ENCODE measurements at places on chromosomes 2 and 18.

DNA sequence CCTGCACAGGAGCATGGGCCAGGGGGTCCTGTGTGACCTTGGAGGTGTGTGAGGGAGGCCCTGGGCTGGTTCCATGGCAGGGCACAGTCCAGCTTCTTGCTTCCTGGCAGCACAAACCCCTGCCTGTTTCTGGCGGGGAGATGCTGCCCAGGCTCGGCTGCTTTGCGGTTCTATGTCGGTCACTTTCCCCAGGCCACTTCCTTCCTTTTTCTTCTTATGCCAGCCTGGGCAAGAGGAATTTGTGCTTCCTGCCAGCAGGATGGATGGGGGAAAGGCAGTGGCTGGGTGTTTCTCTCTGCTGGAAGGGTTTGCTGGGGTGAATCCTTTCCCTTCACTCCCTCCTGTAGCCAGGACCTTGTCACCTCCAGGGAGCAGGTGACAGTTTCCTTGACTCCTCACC lies 24.3 kb downstream of the ASAP2 start:
- DNase-seq, result no peak

DNA sequence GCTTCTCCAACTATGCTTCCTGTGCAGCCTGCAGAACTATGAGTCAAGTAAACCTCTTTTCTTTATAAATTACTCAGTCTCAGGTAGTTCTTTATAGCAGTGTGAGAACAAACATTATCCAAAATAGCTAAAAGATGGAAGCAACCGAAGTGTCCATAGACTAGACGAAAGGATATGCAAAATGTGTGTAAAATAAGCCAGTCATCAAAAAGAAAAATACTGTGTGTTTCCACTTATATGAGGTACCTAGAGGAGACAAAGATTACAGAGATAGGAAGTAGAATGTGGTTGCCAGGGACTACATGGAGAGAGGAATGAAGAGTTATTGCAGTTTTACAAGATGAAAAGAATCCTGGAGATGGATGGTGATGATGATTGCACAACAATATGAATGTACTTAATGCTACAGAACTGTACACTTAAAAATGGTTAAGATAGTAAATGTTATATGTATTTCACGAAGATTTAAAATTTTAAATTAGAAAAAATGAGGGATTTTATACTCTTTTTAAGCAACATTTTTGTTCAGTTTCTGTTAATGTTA lies 99.3 kb upstream of the FN1 start:
- DNase-seq, result no peak

- DNase-seq, result no peak
These were observed 79.8 kb upstream of the CYRIA start for GRCh38 chr2:16745466-16745865.

GRCh38 chr2:62340994-62341484 lies 145.1 kb downstream of the B3GNT2 start:
- no peak for DNase-seq

GRCh38 chr18:67092141-67092540 lies 424.4 kb downstream of the DSEL start:
- DNase-seq, result no peak

- DNase-seq, result no peak
These were observed 25.2 kb downstream of the FECH start for GRCh38 chr18:57561261-57561660.
